ENCODE measurements at places on chromosomes 6 and 20.

GRCh38 chr20:46011631-46012482 is 3.1 kb downstream of the MMP9 start:
- peak; percentile 45 for DNase-seq

DNA sequence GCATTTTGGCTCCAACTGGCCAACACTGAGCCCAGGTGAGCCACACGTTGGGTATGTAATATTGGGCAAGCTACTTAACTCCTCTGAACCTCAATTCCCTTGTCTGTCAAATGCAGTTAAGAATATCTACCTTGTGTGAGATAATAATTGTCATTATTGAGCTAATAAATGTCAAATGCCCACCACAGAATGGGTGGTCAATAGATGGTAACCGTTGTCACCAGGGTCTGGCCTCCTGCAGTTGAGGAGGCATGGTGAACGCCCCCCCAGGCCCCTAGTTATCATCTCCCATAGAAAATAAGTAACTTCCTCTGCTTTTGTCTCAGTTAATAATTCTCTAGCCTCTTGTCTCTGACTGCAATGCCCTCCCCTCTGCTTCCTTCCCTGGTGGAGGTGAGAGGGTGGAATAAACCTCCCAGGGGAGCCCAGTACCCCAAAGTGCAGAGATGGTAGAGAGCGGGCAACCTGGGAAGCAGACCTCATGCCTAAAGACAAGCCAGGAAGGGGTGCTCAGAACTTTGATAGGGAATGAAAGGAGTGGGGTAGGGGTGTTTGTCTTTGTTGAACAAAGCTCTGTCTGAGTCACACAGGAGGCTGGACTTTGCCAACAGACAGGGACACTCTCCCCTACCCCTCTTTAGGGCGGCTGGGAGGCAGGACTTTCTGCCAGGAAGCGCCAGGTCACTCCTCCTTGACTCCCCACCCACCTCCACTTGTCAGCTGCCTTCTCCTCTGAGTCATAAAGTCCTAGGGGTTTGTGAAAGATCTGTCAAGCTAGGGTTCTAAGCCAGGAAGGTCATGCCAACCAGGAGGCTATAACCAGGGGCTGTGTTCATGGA is 1.3 kb upstream of the UNC5CL start:
- peak; percentile 30 for DNase-seq

- DNase-seq = no peak
These were observed 70.7 kb upstream of the SMIM29 start for GRCh38 chr6:34319471-34319885.

DNA sequence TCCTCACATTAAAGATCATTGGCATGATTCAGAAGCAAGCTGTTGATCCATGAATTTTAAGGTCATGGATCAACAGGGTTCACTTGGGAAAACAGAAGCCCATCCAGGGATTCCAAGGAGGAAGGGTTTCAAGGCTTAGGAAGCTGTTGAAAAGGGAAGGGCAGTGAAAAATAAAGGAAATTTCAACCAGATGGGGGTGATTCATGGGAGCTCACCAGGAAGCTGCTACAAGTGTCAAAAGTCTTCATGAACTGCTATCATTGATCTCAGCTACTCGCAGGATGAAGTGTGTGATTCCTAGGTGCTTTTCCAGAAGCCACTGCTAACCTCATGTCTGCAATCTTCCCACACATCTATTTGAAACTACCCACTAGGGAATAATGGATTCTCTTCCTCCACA is 26.2 kb downstream of the ADTRP start:
- DNase-seq = no peak

DNA sequence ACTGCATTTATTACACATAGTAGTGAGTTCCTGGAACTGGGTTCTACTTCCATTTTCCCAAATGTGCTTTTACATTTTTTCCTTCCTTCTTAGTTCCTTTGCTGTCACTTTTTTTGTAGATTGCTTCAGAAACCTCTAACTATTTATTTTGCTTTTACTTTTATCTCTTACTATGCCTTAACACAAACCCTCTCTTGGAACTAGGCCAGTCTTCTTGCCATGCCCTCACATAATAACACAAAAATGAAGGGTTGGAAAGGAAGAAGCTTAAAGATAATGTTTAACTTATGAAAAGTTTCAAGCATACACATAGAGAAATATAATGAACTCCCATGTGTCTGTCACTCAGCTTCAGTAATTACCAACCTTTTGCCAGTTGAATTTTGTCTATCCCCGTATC is 27.1 kb downstream of the TOP1 start:
- no peak for DNase-seq

DNA sequence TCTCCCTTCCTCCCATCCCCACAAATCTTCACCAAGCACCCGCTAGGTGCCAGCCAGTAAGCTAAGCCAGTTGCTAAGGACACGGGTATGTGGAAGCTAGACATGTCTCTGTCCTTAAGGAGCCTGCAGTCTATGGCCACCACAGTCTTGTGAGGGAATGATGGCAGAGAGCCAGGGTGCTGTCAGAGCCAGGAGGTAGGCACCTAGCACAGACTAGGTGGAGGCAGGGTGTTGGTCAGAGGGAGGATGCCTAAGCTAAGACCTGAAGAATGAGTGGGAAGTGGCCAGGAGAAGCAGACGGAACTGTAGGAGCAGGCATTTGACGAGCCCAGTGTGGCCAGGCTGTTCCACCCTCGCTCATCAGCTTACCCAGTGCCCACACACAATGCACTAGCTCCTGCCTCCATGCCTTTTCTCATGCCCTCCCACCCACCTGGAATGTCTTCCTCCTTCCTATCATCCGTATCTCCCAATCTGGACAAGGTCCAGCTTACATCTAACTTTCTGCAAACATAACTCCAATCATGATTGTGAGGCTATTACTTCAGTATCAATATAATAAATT is 125.6 kb downstream of the FOXC1 start:
- DNase-seq = no peak

Data from activated CD4-positive, alpha-beta T cell treated with anti-CD3 and anti-CD28 coated beads, Interleukin-2, amount 50 U/mL, for 16 hours (primary cell).